ENCODE measurements at places on chromosomes 16 and 17.

DNA sequence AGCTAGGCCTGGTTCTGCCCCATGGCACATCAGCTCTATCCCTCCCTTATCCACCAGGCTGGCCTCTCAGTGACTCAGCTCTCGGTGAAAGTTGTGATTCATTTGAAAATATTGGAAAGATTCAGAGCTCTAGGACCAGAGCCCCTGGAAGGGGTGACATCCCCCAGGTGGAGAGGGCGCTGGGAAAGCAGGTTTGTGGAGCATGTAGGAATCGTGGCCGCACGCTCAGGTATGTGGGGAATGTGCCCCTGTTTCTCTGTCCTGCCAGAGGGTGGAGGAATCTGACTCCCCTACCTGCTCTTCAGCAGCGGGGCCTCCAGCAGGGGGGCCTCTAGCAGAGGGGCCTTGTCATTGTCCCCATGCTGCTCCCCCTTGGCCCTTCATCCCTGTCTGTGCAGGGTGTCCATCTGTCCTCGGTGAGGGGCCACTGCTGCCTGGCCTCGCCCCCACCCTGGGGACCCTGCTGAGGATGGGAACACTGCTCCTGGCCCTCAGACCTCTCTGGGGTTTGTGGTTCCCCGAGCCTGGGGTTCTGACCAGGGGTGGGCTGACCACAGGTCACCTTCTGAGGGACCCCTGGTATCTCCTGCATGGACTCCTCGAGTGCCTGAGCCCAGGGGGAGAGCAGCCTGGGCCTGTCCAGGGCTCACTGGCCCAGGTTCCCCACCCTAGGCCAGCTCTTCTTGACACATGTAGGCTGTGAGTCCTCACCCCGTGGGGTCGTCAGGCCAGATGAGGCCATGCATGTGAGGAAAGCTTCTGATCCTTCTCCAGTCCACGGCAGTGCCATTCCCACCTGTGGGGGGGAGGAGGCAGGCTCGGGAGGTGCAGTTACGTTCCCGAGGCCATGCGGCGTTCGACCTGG lies 47.5 kb downstream of the NT5M start:
- DNase-seq: no peak

- DNase-seq: peak; percentile 73
Observed at GRCh38 chr17:81566461-81567126, 14.4 kb upstream of the FAAP100 start.

DNA sequence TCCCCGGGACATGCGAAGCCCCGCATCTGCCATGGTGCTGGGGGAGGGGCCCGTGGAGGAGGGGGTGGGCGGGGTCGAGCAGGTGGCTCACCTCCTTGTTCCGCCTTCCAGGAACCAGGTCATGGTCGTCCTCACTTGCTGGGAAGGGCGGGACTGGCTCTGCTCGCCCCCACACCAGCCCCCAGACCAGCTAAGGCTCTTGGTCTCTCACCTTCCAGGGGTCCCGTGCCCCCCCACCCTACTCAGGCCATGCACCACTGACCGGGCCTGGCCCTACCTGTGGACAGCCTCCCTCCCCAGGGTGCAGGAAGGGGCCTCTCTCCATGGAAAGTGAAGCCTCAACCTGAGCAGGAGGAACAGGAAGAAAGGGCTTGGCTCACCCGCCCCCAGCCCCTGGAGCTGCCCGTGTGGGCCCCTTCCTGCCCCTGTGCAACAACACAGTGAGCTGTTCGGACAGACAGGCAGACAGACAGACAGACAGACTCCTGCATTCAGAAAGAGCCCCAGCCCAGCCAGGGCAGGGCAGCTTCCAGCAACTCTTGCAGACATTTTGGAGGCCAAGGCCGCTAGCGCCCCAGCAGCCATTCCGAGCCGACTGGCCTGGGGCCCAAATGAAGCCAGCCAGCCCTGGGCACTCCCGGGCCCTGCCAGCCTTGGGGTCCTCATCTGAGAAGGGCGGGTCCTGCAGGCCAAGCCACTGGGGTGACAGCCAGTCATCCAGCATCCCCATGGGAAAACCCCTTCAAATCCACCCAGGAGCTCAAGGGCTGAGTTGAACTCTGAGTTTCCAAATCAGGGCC lies 8.1 kb upstream of the KREMEN2 start:
- no peak for DNase-seq

GRCh38 chr16:8894736-8895334 lies 12.7 kb downstream of the LITAFD start:
- DNase-seq: no peak

DNA sequence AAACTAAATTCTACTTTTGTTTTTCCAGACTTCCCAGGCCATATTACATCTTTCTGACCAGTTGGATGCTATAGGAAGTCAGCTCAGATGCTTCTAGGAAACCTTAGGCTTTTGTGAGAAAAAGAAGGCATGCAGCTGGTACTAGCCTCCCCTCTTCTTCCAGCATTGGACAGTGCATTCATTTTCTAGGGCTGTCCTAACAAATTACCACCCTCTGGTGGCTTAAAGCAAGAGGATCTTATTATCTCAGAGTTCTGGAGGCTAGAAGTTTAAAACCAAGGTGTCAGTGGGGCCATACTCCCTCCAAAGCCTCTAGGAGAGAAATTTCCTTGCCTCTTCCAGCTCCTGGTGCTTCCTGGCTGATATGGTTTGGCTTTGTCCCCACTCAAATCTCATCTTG lies 467.8 kb downstream of the SLC39A11 start:
- no peak for DNase-seq

GRCh38 chr17:51850201-51850600 lies 308.3 kb downstream of the CA10 start:
- no peak for DNase-seq

GRCh38 chr16:31414706-31415105 lies 13.5 kb downstream of the COX6A2 start:
- DNase-seq: peak; percentile 23

GRCh38 chr17:51907041-51907440 lies 251.5 kb downstream of the CA10 start:
- DNase-seq: no peak
